Jurkat, Clone E6-1 (cell line): ENCODE measurements at places on chromosomes 5 and 9.

DNA sequence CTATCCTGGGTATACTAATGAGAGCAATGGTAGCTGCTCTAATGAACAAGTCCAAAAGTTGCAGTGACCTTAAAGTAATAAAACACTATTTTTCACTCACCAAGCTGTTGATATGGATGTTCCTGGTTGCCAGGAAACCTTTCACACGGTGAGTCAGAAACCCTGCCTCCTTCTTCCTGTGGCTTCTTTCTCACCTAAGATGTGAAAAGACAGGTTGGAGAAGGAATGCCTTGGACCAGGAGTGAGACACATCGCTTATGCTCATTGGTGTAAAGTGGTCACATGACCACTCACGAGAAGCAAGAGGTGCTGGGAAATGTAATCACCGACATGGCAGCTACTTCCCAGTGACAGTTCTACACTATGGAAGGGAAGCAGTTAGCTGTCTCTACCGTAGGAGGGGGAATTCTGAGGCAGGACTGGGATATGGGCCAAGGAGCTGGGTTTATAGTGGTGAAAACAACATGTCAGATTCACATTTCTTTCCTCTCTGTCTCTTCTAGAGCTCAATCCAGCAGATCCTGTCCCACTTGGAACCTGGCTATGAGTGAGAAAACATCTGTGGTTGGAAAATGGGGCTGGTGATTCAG lies 320.4 kb upstream of the KLF4 start:
- no peak for DNase-seq

DNA sequence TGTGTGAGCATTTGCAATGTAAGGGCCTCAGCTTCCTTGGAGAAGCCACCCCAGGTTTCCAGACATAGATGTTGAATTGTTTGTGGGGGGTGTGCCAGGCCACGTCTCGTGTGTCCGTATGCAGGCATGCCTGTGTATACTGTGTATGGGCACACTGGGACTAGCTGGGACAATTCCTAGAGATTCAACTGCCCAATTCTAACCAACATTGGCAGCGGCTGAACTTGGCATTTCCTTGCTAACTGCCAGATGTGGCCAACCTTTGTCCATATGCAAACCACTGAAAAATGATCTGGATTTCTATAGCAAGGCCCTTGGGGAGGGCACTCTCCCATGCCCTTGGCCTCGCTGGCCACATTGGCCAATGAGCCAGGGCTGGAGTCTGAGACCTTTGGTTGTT lies 50.3 kb downstream of the SAR1B start:
- DNase-seq, result no peak

GRCh38 chr9:81832571-81833285 lies 95.5 kb upstream of the SPATA31D4 start:
- DNase-seq, result no peak

- no peak for DNase-seq
Measured at GRCh38 chr5:167908606-167909005, 382.8 kb upstream of the WWC1 start.

- DNase-seq, result peak; percentile 8
Measured at GRCh38 chr5:94969174-94969573, 315.7 kb downstream of the MCTP1 start.

GRCh38 chr9:124894741-124895170 lies 32.8 kb downstream of the ARPC5L start:
- DNase-seq, result peak; percentile 94

- DNase-seq, result no peak
Measured at GRCh38 chr5:156383510-156384265, 56.7 kb downstream of the SGCD start.

- no peak for DNase-seq
Measured at GRCh38 chr9:78582821-78583220, 285.9 kb downstream of the PSAT1 start.

DNA sequence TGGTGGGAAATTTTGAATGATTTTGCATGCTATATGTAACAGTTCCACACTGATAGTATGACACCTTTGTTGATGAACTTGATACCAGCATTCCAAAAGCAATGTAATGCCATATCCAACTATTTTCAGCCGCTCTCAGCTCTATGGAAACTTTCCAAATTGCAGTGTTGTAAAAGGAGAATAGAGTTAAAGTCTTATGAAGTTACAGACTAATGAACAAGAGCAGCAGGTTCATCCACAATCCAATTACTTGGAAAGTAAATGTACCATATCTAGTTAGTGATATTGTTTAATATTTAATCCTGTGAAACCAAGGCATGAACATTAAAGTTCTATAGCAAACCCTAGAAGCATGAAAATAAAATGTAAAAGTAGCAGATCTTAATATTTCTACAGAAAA lies 418.2 kb downstream of the TUSC1 start:
- no peak for DNase-seq

GRCh38 chr9:124238546-124239140 lies 19.1 kb upstream of the NEK6 start:
- no peak for DNase-seq

DNA sequence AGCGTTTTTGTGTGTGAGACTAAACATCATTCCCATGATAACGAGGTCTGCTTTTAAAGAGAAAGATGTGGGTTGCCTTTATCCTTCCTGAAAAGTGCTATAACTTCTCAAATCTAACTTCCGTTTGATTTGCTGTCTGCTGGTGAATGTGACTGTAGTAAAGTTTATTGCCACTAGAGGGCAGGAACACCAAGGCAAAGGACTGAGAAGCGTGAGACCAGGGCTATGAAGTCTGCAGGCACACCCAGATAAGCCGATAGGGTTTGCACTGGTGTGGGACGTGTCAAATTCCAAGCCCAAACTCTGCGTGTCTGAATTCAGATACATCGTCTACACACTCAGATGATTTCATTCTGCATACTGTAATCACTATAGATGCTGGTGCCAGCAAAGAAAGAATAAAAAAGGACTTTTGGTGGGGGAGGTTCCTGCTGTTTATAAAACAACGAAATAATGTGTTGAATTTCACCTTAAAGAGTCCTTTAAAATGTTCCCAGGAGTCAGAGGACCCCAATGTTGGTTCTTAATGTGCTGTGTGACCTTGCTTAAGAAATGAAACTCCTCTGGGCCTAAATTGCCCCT lies 87.2 kb downstream of the PTTG1 start:
- peak; percentile 86 for DNase-seq

GRCh38 chr5:157689942-157690689 lies 18.8 kb downstream of the C5orf52 start:
- DNase-seq, result no peak

- no peak for DNase-seq
Measured at GRCh38 chr5:72122602-72123001, 15.3 kb downstream of the MAP1B start.

DNA sequence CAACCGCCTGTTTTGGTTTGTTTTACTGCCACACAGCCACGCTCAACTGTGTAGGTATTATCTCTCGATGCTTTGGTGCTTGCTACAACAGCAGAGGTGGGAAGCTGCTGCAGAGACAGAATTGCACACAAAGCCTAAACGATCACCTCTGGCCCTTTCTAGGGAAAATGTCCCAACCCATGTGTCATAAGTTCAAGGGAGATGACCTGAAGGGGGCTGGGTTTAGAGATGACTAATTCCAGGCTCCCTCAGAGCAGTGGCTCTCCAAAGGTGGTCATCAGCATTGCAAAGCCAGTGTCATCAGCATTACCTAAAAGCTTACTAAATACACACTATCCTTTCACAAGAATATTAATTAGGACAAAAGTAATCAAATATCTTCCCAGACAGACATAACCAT lies 10.9 kb downstream of the ZNF622 start:
- no peak for DNase-seq

- no peak for DNase-seq
Measured at GRCh38 chr5:167678481-167678880, 613.0 kb upstream of the WWC1 start.

- no peak for DNase-seq
Measured at GRCh38 chr9:79572032-79572607, 355 bp downstream of the TLE4 start.

- no peak for DNase-seq
Measured at GRCh38 chr5:98816582-98817222, 43.2 kb downstream of the RGMB start.

GRCh38 chr5:63931836-63932235 lies 30.4 kb downstream of the HTR1A start:
- no peak for DNase-seq

- DNase-seq, result no peak
Measured at GRCh38 chr9:134331186-134332025, 5.2 kb downstream of the RXRA start.

DNA sequence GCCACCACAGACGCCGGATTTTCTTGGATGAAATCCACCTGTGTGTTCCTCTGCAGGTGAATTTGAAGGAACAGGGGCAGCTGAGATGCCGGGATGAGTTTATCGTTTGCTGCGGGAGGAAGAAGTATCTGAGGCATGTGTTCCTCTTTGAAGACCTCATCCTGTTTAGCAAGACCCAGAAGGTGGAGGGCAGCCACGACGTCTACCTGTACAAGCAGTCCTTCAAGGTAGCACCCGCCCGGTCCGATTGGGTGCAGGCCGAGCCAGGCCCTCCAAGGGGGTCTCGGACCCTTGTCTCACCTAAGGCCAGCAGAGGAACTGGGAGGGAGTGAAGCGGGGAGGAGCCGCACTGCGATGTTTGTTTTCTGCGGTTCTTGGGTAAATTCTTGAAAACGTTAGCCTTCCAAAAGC lies 18.4 kb upstream of the LRRC14B start:
- no peak for DNase-seq

DNA sequence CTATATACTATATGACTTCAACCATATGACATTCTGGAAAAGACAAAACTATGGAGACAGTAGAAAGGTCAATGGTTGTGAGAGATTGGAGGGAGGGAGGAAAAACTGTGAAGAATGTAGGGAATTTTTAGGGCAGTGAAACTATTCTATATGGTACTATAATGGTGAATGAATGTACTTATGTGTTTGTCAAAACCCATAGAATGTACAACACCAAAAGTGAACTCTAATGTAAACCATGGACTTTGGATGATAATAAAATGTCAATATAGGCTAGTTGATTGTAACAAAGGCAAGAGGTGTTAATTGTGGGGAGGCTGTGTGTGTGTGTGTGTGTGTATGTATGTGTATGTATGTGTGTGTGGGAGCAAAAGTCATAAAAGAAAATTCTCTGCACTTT lies 10.8 kb upstream of the STOM start:
- no peak for DNase-seq

DNA sequence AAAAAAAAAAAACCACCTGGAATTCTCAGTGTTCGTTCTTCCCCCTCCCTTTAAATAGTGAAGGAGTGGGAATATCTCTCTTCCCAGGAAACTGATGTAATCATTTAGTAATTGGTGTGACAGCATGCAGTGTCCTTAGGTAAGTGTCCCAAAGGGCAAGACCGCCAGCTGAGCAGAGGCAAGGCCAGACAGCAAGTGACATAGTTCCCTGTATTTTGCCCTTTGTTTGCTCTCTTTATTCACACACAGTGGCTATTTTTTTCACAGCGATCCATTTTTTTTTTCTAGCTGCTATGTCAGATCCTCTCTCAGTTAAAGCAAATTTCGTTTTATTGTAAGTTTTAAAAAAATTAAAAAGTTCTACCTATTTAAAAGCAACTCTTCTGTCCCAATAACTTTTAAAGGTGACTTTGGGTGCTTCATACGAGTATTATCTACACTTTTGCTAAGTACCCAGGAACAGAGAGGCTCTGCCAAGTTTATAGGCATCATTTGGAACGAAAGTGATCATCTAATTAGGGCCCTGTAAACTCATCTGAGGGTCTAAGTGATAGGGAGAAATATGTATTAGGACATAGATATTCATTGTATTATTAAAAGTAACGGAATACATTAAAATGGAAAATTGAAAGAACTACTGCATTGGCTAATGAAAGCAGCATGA lies 98.2 kb upstream of the ALDH1A1 start:
- DNase-seq, result no peak

- no peak for DNase-seq
Measured at GRCh38 chr5:17315710-17316221, 98.3 kb downstream of the BASP1 start.

- DNase-seq, result no peak
Measured at GRCh38 chr5:57386958-57387357, 95.7 kb downstream of the ACTBL2 start.

DNA sequence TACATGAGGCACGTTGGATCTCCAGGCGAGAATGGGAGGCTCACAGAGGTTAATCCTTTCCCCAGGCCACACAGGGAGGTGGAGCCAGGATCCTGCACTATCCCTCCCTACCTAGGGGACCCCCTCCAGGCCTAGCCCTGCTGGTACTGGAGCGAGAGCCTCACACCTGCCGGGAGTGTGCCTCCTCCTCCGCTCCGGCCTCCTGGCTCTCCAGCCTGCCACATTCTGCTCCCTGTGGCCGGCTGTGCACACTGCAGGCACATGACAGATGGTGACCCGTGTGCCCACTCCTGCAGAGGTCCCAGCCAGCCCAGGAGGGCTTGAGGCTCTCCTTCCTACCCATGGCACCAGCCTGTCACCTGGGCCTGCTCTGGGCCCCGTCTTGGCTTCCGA lies 93.4 kb downstream of the RXRA start:
- DNase-seq, result no peak

DNA sequence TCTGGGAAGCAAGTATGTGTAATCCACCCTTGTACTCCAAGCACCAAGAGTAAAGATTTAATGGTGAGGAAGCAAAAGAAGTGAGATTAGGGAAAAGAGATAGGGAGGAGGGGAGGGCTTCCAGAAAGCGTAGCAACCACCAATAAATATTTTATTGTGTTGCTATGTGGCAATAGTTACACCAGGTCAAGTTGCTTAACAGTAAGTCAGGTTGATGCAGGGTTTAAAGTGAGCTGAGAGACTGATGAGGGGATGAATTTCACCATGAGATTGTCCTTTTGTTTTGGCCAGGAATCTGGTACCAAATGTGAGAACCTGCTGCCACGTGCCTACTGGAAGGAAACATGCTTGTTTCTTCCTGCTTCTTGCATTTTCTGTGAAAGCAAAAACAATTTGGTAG lies 62.7 kb downstream of the PCSK5 start:
- DNase-seq, result no peak

GRCh38 chr5:126355940-126356339 lies 67.3 kb upstream of the GRAMD2B start:
- DNase-seq, result no peak

DNA sequence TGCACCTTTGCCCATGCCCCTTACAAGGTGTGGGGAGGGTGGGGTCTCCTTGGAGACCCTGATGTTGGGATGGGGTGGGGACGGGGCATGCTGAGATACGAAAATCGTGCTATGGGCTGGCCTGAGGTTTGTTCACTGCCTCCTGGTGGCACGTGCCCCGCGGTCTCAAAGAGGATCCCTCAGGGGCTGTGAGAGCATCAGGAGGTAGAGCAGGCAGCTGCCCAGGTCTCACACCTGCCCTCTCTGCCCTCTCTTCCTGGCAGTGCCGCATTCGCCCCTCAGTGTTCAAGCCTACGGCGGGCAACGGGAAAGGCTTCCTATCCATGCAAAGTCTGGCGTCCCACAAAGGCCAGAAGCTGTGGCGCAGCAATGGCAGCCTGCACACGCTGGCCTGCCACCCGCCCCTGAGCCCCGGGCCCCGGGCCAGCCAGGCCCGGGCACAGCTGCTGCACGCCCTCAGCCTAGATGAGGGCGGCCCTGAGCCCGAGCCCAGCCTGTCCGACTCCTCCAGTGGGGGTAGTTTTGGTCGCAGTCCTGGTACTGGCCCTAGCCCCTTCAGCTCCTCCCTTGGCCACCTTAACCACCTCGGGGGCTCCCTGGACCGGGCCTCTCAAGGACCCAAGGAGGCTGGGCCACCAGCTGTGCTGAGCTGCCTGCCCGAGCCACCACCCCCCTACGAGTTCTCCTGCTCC lies 6.7 kb downstream of the N4BP3 start:
- DNase-seq, result no peak
